ENCODE measurements at places on chromosomes 3 and 15.

GRCh38 chr15:72813345-72814004 lies 29.9 kb upstream of the ADPGK start:
- DNase-seq, result no peak

DNA sequence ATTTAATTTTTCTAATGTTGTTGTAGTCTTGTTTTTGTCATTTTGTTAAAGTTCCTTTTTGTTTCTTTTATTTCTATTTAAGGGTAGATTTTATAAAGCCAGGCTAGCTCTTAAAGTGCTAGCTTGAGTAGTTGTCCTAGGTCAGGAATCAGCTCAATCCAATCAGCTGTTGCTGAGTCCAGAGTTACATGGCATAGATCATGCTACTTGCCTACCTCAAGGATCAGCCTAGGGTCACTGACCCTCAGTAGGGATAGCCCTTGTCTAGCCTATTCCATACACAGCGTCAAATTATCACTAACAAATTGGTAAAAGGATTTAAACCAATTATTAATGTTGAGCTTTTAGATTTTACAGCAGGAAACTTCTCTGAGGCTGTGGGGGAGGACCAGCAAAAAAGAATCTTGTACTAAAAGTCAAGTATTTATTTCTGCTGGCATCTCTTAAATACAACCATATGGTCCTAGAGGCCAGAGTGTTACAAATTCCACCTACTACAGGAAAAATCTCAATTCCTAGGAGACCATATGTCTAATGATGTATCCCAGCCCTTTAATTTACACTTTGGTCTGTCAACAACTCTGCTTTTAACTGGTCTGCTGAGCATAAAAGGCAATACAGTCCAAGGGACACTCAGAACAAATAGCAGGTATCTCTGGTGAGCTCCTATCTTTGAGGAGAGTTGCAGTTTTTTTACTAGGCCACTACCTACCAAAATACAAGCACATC lies 138.3 kb upstream of the PTPRG start:
- DNase-seq, result no peak

- no peak for DNase-seq
Observed at GRCh38 chr15:41893422-41894250, at the start of gene SPTBN5. Gene SPTBN5 (minus strand): TSS chr15:41894053. CDS start chr15:41893497, 556 bp downstream.

- no peak for DNase-seq
Observed at GRCh38 chr3:184474897-184475296, 86.7 kb upstream of the EPHB3 start.

GRCh38 chr3:44966795-44967278 lies 9.1 kb downstream of the ZDHHC3 start:
- no peak for DNase-seq

DNA sequence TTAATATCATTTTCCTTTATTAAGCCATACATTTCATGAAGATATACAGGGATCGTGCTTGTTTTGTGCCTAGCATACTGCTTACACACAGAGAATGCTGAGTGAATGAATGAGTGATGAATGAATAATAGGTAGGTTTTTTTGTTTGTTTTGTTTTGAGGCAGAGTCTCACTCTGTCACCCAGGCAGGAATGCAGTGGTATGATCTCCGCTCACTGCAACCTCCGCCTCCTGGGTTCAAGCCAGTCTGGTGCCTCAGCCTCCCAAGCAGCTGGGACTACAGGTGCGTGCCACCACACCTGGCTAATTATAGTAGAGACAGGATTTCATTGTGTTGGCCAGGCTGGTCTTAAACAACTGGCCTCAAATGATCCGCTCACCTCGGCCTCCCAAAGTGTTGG lies 400.0 kb downstream of the ROBO1 start:
- no peak for DNase-seq

DNA sequence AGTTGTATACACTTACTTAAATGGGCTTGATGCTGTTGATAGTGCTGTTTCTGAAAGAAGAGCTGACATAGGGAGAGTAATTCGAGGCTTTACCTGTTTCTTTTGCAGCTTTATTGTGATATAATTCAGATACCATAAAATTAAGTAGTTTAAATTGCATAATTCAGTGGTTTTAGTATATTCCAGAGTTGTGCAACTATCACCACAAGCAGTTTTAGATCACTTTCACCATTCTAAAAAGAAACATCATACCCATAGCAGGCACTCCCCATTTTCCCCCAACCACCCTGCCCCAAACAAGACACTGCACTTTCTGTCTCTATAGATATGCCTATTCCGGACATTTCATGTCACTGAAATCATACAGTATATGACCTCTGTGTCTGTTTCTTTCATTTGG lies 98.5 kb downstream of the MTHFS start:
- no peak for DNase-seq

DNA sequence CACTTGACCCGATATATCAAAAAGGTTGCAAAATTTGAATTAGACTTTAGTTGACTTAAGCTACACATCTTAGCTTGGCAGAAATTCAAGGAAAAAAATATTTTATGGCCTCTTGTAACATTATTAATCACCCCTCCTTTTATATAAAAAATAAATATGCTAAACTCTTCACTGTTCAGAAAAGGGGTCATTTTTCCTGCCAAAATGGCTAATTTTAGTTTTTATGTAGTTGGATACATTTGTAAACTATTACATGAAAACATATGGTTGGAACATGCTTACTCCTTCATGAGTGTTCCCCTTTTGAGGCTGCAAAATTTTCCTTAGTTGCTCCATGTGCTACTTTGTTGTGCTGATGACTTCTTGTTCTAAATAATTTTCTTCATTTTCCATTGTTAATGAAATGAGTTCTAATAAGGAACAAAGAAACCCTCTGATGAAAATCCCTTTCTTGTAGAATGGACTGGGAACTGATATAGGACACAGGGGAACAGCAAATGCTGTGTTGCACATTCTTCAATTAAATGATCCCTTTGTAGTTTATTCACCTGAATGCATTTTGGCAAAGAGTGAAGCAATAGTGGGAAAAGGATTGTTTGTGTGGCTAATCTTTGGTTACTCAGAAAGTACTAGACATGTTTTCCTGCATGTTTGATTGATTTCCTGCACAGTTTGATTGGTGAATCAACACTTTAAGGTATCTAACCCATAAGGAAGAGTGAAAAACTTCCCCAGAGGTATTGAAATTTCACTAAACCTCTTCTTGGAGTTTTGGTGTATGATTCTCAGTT lies 349.3 kb downstream of the TIGIT start:
- DNase-seq, result no peak

GRCh38 chr3:177703788-177704187 lies 506.5 kb upstream of the TBL1XR1 start:
- peak; percentile 29 for DNase-seq

- DNase-seq, result no peak
Observed at GRCh38 chr3:18866899-18867298, 281.4 kb upstream of the KCNH8 start.

GRCh38 chr3:138433892-138434275 lies 532 bp upstream of the ESYT3 start:
- no peak for DNase-seq

DNA sequence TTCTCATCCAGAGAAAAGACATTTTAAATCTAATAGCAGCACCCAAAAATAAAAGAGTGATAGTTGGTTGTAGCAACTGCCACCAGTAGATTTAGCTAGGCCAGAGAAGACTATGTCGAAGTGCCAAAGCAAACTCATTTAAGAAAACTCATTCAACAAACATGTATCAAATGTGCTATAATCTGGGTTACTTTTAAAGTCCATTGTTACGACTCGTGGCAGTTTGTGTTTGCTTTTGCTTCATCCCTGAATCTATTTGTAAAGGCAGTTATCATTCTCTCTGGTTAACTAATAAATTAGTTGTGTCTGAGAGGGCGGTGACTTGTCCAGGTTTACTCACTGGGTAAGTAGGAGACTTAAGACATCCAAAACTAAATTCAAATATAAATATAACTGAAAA lies 159.4 kb downstream of the ZIC4 start:
- DNase-seq, result no peak

DNA sequence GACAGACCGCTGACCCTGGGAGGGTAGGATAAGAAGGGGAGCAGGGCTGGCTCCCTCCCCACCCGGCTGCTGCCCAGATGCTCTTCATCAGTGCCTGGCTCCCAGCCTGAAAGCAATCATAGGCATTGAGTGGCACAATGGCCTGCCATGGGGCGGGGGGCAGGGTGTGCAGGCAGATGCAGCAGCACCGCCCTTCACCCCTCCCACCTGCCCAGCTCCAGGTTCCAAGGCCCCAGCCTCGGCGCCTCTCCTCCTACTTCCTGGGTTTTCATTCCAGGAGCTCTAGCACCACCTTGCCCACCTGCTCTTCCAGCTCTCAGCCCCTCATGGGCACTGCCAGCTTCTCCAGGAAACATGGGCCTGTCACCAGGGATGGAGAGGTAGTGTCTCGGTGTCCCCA lies 101.7 kb downstream of the MEGF11 start:
- no peak for DNase-seq

DNA sequence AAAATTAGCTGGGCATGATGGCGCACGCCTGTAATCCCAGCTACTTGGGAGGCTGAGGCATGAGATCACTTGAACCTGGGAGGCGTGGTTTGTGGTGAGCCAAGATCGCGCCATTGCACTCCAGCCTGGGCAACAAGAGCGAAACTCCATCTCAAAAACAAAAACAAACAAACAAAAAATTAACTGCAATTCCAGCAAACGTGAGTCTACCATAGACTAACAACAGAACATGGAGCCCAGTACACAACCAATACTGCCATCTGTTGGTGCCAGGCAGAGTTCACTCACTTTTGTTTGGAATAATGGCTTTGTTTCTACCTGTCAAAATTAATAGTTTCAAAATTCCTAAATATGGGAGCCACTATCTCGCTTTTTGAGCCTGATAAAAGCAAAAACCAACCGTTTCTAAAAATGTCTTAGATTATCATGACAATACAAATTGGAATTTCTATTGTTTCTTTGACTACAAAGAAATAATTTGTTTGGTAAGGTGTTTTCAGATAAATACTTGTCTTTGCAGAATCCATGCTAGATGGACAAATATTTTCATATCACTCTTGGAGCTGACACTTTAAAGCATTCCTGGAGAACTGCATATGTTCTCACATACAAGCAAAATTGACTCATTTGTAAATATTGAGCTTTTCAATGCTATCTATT lies 45.0 kb downstream of the GPR176 start:
- DNase-seq, result no peak

GRCh38 chr3:115834068-115834467 lies 210.8 kb downstream of the GAP43 start:
- DNase-seq, result no peak

DNA sequence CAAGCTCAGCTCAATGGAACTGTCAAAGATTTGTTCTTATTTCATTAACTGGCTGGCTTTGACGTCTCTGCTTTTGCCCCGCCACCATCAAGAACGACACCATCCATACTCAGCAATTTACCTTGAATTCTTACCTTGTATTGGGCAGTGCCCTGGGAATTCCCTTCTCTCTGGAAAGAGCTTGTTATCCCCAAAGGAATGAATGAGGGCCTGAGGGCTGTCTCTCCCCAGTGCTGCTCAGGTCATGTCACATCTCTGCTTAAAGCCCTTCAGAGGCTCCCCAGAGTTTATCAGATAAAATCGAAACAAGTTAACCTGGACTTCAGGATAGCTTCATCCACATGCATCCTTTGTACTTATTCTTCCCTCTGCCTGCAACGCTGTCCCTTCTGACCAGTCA lies 5.9 kb upstream of the WNT5A start:
- DNase-seq, result no peak

DNA sequence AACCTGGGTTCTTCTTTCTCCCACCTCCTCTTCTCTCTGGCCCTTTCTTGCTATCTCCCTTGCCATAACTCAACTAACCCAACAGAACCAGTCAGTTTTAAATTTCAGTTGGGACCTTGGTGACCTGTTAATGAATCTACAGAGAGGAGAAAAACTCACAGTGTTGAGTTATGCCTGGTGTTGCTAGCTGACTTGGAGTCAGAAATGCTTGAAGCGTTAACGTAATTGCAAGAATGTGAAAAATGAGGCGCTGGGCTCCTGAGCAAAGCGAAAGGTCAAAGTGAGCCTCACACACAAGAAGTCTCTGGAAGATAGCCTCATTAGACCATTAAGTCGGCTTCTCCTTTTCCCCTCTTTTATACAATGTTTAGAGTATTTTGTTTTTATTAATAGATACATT lies 18.4 kb downstream of the MEIS2 start:
- no peak for DNase-seq

GRCh38 chr3:124300416-124300815 lies 308.5 kb upstream of the ROPN1 start:
- no peak for DNase-seq

- no peak for DNase-seq
Observed at GRCh38 chr15:65405791-65406423, 16.8 kb downstream of the IGDCC4 start.

DNA sequence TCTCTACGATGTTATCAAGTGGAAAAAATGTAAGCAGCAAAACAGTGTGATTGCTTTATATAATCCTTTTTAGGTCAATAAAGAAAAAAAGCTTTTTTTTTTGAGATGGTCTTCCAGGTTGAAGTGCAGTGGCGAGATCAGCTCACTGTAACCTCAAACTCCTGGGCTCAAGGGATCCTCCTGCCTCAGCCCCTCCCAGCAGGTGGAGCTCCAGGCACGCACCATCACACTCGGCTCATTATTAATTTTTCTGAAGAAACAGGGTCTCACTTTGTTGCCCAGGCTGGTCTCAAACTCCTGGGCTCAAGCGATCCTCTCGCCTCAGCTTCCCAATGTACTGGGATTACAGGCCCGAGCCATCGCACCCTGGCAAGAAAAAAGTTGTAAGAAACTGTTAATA lies 17.3 kb downstream of the RNF168 start:
- DNase-seq, result no peak

GRCh38 chr3:129087138-129087702 lies 26.6 kb downstream of the GP9 start:
- DNase-seq, result no peak

GRCh38 chr3:141870091-141870687 lies 6.3 kb upstream of the ATP1B3 start:
- DNase-seq, result no peak

- DNase-seq, result no peak
Observed at GRCh38 chr15:101435761-101436160, 53.7 kb downstream of the PCSK6 start.

- no peak for DNase-seq
Observed at GRCh38 chr3:134693226-134693625, 42.4 kb upstream of the KY start.

GRCh38 chr3:67375976-67376375 lies 278.4 kb downstream of the SUCLG2 start:
- no peak for DNase-seq

DNA sequence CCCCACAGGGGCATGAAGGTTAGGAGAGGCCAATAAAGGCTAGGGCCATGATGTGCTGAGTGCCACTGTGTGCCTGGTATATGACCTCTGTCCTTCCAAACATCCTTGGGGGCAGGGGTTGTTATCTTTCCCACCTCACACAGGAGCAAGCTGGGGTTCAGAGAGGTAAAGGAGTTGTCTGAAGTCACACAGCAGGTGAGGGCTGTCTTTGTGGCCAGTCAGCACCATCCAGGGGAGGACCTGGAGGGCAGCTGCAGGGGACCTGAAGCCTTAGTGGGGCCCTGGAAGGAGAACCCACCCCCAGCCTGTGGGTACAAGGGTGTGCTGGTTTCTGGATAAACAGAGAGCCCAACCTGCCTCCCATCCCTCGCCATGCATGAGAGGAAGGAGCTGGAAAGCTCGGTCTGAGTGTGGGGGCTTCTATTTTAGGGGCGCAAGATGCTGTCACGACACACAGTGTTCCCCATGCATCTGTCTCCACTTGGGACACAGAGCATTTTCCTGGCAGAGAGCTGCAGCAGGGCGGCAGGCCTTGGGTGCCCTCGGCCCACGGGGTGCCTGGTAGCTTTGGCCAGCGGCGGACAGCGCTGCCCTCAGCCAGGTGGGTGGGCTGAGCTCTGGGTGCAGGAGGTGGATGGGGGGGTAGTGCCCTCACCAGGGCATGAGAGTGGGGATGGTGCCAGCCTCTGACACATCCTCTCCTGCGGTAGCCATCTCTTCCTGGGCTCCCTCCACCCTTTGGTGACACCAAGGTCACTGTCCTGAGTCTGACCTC lies 14.7 kb downstream of the IQSEC1 start:
- DNase-seq, result no peak

All from T-helper 1 cell (primary cell).